ENCODE measurements at places on chromosomes 3 and 15.

DNA sequence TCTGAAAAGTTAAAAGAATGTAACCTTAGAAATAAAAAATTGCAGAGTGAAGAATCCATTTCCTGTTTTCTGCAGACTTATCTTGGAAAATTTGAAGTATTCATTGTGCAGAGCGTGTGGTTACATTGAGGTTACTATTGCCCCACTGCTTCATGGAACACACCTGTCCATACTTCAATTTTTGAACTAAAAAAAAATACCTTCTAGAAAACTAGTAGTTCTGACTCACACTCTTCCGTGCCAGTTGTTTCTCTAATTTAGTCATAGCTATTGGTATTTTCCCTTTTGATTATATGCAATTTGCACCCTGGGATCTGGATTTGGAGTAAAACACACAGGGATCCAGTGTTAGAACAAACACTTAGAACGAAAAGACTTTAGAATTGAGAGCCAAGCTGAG lies 111.8 kb upstream of the LYSMD4 start:
- H3K27me3 ChIP-seq, result no peaks in the 10 kb centered on the region
- H3K4me1 ChIP-seq, result no peaks in the 10 kb centered on the region
- H3K27ac ChIP-seq, result no peak overlapping the region
- no peaks in the 10 kb centered on the region for H3K36me3 ChIP-seq
- DNase-seq, result no peak

DNA sequence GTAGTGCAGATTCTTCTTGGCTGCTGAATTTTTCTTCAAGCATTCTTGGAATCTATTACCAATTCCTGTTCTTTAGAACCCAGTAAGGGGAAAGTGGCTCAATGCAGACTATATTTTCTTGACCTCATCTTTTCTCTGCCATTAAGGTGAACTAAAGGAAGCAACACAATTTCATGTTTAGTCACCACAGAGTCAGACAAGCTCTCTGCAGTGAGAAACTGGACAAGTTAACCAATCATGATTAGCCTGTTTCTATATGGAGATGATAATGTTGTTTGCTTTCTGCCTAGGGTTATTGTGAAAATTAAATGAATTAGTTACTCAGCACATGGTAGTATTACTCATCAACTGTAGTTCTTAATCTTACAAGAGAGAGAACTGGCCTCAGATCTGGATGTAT lies 1075.1 kb downstream of the AGBL1 start:
- no peak overlapping the region for H3K27ac ChIP-seq
- DNase-seq, result no peak
- H3K27me3 ChIP-seq, result no peaks in the 10 kb centered on the region
- no peak overlapping the region for H3K4me3 ChIP-seq
- H3K4me1 ChIP-seq, result no peaks in the 10 kb centered on the region

GRCh38 chr3:48404440-48405342 lies 25.2 kb downstream of the PLXNB1 start:
- H3K27me3 ChIP-seq, result no peaks in the 10 kb centered on the region
- H3K4me3 ChIP-seq, result no peak overlapping the region
- H3K27ac ChIP-seq, result no peak overlapping the region
- H3K4me1 ChIP-seq, result peaks cover 13% of the 10 kb centered on the region

GRCh38 chr15:67918205-67918861 lies 78.5 kb upstream of the RNU6-1 start:
- DNase-seq, result no peak
- no peak overlapping the region for H3K27ac ChIP-seq
- H3K27me3 ChIP-seq, result no peaks in the 10 kb centered on the region
- peaks cover 40% of the 10 kb centered on the region for H3K4me1 ChIP-seq

- peak overlapping the region; percentile 42 for H3K27ac ChIP-seq
- H3K4me3 ChIP-seq, result no peak overlapping the region
- DNase-seq, result peak; percentile 83
Observed at GRCh38 chr3:16148783-16149182, 25.7 kb upstream of the GALNT15 start.

DNA sequence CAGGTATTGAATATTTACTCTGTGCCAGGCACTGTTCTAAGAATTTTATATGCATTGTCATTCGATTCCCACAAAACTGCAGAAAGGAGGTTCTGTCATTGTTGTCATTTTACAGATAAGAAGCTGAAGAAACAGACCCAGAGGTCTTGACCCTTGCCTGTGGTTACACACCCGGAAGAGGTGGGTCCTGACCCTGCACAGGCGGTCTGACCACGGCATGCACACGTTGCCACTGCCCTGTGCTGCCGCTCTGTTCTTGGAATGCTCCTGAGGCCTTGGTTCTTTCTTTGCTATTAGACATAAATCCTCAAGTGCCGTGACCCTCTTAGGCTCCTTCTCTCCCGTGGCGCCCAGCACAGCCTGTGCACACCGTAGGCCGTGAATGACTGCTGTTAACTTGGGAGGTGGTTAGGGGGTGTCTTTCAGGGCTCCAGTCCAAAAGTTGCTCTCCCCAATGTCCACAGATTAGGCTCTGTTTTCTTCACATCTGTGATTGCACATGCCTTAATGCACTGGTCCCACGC lies 74.1 kb upstream of the PLXNA1 start:
- peak overlapping the region; percentile 50 for H3K27ac ChIP-seq
- H3K36me3 ChIP-seq, result no peaks in the 10 kb centered on the region
- no peak overlapping the region for H3K4me3 ChIP-seq
- H3K27me3 ChIP-seq, result no peaks in the 10 kb centered on the region
- no peak for DNase-seq

DNA sequence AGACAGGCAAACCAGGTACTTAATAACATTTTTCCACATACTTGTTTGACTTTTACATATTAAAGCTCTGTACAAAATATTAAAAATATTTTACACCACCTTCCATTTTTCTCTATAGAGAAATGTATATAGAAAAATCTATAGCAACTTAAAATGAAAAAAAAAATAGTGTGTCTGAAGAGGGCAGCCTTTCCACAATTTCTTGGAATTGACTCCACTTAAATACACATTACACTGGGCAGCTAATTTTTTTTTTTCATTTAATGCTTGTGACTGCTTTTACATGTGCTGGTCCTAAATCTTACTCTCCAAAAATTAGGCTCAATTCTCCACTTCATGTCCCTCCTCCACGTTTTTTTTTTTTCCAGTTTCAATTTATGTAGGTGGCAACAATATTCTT lies 427.0 kb upstream of the RBMS3 start:
- H3K36me3 ChIP-seq, result no peaks in the 10 kb centered on the region
- no peaks in the 10 kb centered on the region for H3K4me1 ChIP-seq
- H3K4me3 ChIP-seq, result no peak overlapping the region
- H3K27me3 ChIP-seq, result no peaks in the 10 kb centered on the region

DNA sequence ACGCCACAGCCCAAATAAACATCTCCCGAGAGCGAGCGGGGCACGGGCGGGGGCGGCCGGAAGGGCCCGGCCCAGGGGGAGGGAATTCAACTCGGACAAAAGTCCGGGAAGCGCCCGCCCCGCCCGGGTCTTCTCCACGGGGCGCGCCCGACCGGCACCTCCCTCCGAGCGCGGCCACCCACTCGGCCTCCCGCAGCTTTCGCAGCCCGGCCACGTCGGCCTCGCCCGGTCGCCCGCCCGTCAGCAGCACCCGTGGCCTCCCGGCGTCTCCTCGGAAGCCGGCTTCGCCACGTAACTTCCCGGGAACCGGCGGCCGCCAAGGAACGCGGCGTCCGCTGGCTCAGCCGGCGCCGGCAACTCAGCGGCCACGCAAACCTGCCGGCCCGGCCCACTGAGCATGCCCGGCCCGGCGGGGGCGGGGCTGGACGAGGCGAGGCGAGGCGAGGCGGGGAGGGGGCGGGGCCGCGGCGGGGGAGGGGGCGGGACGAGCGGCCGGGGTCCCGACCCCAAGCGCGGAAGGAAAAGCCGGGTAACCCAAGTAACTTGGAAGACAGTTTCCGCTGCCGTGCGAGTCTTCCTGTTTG lies at the start of gene TJP1:
Gene TJP1 (minus strand): TSS at position 369 of the 584 bp plus-strand sequence. CDS start 440 bp downstream, outside the sequence.
- H3K36me3 ChIP-seq, result peaks cover 5% of the 10 kb centered on the region
- peak within 1 kb of the TSS; percentile 97 for H3K4me3 ChIP-seq
- H3K27me3 ChIP-seq, result no peaks in the 10 kb centered on the region

All from SJSA1 (cell line).